AML-193 (cell line): ENCODE measurements at places on chromosomes 3 and 15.

DNA sequence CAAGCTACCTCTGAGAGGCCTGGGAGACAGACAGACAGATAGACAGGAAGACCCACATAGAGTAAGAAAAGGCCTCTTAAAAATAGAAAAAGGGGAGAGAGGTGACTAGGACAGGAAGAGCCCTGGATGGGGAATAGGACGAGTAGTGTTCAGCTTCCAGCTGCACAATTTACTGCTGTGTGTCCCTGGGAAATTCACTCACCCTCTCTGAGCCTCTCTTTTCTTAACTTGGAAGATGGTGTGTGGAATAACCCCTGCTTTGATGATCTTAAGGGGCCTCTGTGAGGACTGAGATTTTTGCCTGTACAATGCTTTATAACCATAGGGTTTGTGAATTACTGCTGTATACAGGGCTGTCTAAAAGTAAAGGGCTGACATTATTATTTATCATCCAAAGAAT, 37.5 kb downstream of the FEM1B start:
- DNase-seq, result no peak

DNA sequence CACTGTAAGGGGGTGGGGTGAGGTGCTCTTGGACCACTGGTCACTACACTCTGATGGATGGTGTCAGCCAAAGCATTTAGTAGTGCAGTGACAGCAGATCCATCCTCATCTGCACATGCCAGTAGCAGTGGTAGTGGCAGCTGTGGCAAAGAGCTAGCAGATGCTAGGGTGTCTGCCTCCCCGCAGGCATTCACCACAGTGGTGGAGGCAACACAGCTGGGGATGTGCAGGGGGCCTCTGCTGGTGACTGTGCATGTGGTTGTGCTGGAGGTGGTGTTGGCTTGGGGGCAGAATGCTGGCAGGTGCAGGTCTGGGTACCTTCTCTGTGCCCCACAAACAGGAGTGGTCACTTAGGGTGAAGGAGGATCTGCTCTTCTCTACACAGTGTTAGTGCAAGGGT, 19.4 kb upstream of the DCUN1D1 start:
- DNase-seq, result no peak

DNA sequence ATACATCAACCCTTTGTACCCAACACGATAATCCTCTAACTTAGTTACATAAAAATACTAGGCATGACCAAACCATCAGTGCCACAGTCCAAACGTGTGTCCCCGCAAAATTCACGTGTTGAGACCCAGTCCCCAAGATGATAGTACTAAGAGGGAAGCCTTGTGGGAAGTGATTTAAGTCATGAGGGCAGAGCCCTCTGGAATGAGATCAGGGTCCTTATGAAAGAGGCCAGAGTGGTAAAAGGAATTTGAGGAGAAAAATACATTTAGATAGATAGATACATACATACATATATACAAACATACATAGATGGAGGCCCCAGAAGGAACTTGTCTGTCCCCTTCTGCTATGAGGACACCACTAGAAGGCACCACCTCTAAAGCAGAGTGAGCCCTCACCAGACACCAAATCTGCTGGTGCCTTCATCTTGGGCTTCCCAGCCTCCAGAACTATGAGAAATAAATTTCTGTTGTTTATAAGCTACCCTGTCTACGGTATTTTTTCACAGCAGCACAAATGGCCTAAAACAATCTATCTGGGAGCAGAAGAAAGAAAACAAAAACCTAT, 8.0 kb downstream of the TBC1D2B start:
- no peak for DNase-seq

GRCh38 chr15:68536331-68537095, 42.3 kb upstream of the CORO2B start:
- no peak for DNase-seq

DNA sequence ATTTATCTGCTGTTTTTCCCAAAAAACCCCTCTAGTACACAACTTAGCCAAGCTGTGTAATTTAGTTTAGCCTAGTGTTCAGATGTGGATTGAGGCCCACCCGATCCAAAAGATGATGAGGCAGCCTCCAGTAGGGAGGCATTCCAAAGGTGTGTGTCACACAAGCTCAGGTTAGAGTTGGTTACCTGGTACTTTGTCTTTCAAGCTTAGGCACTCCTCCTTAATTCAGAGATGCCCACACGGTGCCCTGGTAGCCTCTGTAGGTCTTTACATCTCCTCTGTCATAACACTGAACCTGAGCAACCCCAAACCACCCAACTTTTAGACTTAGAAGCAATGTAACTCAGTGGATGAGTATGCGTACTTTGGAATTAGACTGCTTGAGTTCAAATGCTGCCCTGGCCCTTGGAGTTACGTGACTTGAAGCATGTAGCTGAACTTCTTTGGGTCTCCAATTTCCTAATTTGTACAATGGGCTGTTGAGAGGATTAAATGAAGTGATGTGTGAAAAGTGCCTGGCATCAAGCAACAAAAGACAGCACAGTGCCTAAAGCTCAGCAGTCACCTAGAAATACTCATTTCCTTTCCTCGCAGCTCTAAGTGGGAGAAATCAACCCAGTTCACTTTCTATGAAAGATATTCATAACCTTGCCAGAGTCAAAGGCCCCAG, 284.6 kb upstream of the RARB start:
- DNase-seq, result no peak

- no peak for DNase-seq
Observed at GRCh38 chr3:16203031-16203430, 28.6 kb downstream of the GALNT15 start.

GRCh38 chr15:95972041-95972553, 358.4 kb upstream of the NR2F2 start:
- peak; percentile 61 for DNase-seq

DNA sequence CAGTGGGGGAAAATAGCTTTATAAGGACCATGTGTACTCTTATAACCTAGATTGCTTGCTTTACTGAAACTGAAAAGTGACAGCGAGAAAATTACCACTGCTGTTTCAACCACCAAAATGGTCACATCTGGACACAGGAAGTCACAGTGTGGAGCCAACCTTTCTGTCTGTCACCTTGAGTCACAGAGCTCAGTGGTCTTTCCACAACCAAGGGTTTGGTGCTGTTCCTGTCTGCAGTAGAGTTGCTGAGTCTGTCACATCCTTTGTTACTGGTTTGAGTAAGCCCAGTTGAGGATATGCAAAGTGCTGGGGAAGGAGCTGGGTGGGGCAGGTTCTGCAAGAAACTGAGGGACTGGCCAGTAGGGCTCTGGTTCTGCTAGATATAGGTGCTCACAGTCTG, 139.1 kb upstream of the EIF1B start:
- DNase-seq, result no peak

GRCh38 chr3:186182850-186183249, 74.0 kb upstream of the ETV5 start:
- DNase-seq, result no peak

- DNase-seq, result peak; percentile 82
Observed at GRCh38 chr3:143121241-143122088, 1.9 kb downstream of the CHST2 start.
